Stimulated activated CD4-positive, alpha-beta T cell treated with anti-CD3 and anti-CD28 coated beads, Interleukin-12 subunit alpha, Interleukin-12 subunit beta, amount 100 ng/mL, for 24 hours (primary cell): ENCODE measurements at places on chromosomes 16 and 17.

DNA sequence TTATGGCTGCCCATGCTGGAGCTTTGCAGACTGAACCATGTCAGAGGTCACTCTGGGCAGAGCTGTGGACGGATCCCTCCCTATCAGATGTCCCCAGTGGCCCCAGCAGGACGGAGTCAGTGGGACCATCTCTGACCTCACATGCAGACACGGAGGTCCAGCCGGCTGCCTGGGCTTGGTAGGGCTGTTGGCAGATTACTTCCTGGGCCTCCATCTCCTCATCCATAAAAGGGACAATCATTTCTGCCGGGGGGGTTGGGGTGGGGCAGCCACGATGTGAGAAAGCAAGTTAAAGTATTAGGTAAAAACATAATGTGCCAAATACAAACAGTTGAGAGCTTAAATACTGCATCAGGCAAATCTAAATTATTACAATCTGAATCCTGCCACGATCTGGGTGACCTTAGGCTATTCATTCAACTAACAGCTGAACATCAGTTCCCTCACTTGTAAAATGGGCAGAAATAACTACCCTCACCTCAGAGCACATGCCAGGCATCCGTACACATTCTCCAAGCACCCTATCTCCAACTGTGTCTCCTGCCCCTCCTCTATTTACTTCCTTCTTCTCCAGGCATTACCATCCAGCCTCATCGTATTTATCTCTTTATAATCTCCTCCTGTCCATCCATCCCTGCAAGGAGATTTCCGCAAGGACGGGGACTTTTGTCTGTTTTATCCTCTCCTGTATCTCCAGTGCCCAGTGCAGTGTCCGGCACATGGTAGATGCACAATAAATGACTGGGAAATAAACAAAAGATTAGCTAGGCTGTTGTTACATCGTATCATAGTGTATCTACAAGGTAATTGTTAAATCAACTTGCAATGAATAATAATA lies 192.3 kb upstream of the FOXF1 start:
- DNase-seq: no peak

- DNase-seq: no peak
Measured at GRCh38 chr17:73223626-73224230, 30.9 kb downstream of the COG1 start.

- DNase-seq: no peak
Measured at GRCh38 chr17:66920950-66921349, 43.6 kb upstream of the CACNG4 start.

- DNase-seq: no peak
Measured at GRCh38 chr16:57264381-57264780, 19.3 kb downstream of the ARL2BP start.

DNA sequence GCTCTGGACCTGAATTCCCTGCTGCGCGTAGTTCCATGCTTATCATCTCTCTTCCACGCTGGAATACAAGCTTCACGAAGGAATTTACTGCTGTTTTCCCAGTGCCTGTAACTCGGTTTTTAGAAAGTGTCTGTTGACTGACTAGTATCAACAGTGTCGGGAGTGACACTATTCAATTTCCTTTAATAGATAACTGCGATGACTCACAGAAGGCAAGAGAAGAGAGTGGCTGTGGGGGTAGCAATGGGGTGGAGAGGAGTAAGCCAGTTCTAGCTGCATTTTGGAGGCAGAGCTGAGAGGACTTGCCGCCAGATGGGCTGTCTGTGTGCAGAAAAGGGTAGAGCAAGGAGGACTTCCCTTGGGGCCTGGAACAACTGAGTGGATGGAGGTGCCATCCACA lies 25.2 kb downstream of the B4GALNT2 start:
- no peak for DNase-seq

DNA sequence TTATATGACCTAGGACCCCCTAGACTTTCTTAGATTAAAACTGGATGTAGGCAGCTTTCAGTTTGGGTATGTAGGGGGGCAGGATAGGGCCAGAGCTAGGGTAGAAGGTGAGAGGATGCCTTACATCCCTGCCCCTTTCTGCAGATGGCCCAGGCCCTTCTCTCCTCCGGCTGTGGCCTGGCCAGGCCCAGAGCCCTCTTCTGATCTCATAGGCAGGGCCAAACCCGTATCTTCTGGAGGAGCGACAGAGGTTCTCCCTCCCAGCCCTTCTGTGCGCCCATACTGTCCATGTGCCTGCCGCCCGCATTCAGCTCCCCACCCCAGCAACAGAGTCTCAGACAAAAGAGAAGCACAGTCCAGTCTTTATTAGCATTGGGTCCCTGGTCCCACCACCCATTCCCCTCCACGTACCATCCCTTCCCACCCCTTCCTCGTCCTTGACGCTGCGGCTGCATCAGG lies 2.0 kb upstream of the TSPOAP1 start:
- peak; percentile 54 for DNase-seq

GRCh38 chr17:79221597-79221996 lies 147.0 kb downstream of the ENGASE start:
- DNase-seq: no peak

- no peak for DNase-seq
Measured at GRCh38 chr17:78839762-78840529, 668 bp downstream of the USP36 start.

GRCh38 chr16:77298418-77299360 lies 99.5 kb downstream of the SYCE1L start:
- DNase-seq: no peak

GRCh38 chr16:79605999-79606398 lies 5.5 kb upstream of the MAF start:
- no peak for DNase-seq

GRCh38 chr16:58105631-58106030 lies 23.6 kb downstream of the CFAP20 start:
- DNase-seq: no peak

DNA sequence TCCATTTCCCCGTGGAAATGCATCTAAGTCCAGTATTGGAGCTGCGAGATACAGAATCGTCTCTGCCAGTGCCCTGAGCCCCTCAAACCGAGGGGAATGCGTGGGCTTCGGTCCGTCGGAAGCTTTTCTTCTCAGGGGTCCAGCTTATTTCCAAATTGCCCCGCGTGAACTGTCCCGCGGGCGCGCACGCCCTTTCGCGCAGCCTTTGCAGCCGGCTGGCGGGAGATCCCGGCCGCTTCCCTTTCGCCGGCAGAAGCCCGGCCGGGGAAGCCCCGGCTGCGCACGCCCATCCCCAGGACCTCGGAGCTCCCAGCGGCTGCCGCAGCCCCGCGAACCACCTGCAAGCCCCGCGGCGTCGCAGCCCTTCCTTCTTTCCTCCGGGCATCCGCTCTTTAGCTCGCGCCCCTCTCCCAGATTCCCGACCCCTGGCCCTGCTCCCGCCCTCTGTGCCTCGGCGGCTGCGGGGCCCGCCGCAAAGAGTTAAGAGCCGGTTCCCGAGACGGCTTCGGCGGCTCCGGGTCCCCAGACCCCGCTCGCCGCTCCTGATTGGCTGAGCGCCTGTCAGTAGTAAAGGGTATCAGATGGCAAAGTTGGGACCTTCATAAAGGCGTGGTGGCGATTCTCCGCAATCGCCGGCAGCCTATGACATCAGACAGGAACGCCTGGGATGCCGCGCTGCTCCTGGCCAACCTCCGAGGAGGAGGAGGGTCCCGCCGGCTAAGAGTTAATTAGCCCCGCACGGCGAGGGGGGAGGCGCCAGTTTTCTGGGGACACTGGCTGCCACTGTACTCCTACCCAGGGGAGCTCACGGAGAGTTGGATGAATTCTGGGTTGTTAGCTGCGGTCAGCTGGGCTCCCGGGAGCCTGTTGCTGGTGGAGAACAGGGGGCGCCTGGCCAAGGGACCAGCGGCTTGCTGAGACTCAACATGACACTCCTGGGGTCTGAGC lies at the start of gene MYOCD:
MYOCD (plus strand) TSS at position 628 of the 948 bp plus-strand sequence; CDS start at position 927, 299 bp downstream.
- DNase-seq: no peak

GRCh38 chr16:797120-797420 lies 3.5 kb downstream of the GNG13 start:
- peak; percentile 31 for DNase-seq

GRCh38 chr17:28174352-28175046 lies 132.0 kb downstream of the NLK start:
- DNase-seq: no peak

DNA sequence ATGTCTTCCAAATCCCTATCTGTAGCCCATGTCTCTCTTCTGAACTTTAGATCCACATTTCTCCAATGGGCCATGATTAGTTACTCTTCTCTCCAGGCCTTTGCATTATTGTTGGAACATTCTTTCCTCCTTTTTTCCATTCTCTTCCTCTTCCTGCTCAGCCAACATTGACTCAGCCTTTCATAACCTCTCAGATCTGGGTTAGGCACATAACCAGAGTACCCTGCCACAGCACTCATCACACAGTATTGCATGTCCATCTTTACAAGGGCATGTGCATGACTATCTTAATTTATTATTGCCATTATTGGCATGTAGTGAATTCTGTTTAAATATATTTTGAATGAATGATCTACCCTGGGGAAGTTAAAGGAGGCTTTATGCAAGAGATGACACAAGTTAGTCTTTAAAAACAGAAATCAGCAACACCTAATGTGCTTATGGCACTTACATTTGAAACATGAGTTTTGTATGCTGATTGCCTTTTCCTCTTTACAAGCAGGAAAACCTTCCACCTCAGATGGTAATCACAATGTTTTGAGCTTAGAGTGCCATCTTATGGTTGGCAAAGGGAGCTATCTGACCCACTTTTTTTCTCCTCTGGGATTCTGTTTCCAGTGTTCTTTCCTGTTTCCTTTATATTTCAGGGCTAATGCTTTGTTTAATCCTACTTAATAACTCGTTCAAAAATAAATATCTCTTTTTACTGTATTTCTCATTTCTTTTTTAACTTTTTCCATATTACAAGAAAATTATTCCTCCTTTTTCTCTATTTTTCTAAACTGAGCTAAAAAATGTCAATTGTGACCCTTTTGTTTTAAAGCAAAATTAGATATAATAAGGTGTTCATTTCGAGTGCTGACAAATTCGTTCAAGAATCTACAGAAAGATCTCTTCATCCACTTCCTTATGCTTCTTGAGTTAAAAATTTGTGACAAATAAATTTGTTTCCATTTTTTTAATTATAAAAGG lies 151.0 kb upstream of the RBL2 start:
- DNase-seq: no peak

- peak; percentile 55 for DNase-seq
Measured at GRCh38 chr17:72719578-72720493, 372.7 kb downstream of the SLC39A11 start.

- DNase-seq: no peak
Measured at GRCh38 chr17:30393491-30393890, 14.8 kb downstream of the CPD start.

GRCh38 chr17:55865072-55865762 lies 114.4 kb downstream of the PCTP start:
- DNase-seq: no peak

- no peak for DNase-seq
Measured at GRCh38 chr17:37081287-37081686, 132.5 kb downstream of the AATF start.

GRCh38 chr16:1863681-1864460 lies 8.1 kb downstream of the MEIOB start:
- no peak for DNase-seq
